ENCODE measurements at places on chromosomes 16 and 17. TPM values are rescaled to one million over a fixed set of nuclear protein-coding genes. Genes with fewer than 3 reads are reported as not detected.

EEF2K gene
- 8.6 TPM for polyA plus RNA-seq

KRT39 gene
- polyA plus RNA-seq = not detected

MRPL27 gene
- polyA plus RNA-seq = 155 TPM

NAGLU gene
- polyA plus RNA-seq = 28.2 TPM

ERCC4 gene
- 5.6 TPM for polyA plus RNA-seq

KRTAP1-5 gene
- not detected for polyA plus RNA-seq

TSC2 gene
- 45.1 TPM for polyA plus RNA-seq

PLEKHH3 gene
- polyA plus RNA-seq = 14.0 TPM

PHOSPHO1 gene
- 1.1 TPM for polyA plus RNA-seq

Data from A549 (cell line).